ENCODE measurements at places on chromosomes 2 and 18. TPM values are rescaled to one million over a fixed set of nuclear protein-coding genes. Genes with fewer than 3 reads are reported as not detected.

Gene MROH2A
- total RNA-seq = not detected

Gene PKP4
- 48.0 TPM for total RNA-seq

Gene SIX3
- total RNA-seq = not detected

Gene UGT1A4
- total RNA-seq = 0.12 TPM

Gene SCG2
- total RNA-seq = 0.29 TPM

Gene ARHGAP15
- total RNA-seq = not detected

Gene CELF4
- not detected for total RNA-seq

Gene APOB
- 0.10 TPM for total RNA-seq

Gene RGPD3
- 0.05 TPM for total RNA-seq

Gene SULT1C4
- 20.2 TPM for total RNA-seq

Gene G6PC2
- total RNA-seq = not detected

Gene CFAP65
- not detected for total RNA-seq

Gene CHRNG
- total RNA-seq = not detected

Gene CHRND
- total RNA-seq = not detected
